ENCODE measurements at places on chromosomes 11 and 22.

GRCh38 chr11:90705661-90706060, 482.8 kb upstream of the CHORDC1 start:
- no peak for DNase-seq

DNA sequence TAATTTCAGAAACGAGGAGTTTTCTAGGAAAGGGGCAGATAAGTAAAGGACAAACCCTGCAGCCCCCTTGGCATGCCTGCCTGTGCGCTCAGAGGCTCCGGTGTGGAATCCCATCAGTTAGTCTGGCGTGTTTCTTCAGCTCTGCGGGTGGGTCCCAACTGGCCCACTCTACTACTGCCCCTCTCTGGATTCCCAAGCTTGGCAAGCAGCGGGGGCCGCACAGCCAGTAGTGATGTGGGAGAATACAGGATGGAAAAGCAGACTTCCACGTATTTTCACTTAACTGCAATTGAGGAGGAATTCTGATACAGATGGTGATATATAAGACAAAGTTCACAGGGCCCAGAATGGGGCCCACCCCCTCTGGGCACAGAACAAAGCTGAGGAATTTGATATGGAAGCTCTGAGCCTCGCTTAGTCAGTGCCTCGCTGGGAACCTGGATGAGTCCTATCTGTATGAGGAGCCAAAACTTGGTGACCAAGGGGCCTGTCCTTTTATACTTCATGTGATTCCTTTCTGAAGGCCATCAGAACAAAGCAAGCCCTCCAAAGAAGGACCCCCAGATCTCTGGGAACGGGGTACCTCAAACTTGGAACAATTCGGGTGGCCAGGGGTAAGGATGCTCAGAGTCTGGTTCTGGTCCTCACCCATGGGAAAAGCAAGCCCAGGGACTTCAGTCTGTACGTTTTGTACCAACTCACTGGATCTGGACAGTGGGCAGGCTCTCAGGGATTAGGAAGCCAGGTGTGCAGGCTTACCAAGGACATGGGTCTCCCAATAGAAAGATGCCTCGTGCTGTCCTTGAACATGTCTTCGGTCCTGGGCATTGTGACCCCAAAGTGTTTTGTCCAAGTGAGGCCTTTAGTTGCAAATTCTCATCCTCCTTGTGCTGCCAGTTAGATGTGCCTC, 26.0 kb downstream of the RELT start:
- DNase-seq, result no peak

GRCh38 chr22:43273902-43274484, 69.2 kb downstream of the SCUBE1 start:
- no peak for DNase-seq

- no peak for DNase-seq
Measured at GRCh38 chr22:44247923-44248892, 64.5 kb downstream of the SHISAL1 start.

DNA sequence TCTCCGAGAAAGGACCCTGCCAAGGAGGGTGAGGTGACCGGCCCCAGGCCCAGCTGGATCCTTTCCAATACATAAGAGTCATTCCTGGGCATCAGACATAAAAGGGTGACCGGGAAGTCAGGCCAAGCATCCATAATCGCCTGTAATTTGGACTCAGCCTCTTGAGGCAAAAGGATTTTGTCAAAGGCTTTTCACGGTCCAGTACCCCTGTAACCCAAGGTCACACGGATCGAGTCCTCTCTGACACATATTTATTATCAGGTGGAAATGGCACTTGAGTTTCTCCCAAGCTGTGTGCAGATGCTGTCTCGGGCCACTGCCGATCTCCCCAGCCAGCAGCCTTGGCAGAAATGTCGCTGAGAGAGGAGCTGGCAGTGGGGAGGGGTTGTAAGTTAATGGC, 556.5 kb downstream of the MN1 start:
- DNase-seq, result no peak

GRCh38 chr22:23248583-23248982, 68.3 kb downstream of the BCR start:
- no peak for DNase-seq

DNA sequence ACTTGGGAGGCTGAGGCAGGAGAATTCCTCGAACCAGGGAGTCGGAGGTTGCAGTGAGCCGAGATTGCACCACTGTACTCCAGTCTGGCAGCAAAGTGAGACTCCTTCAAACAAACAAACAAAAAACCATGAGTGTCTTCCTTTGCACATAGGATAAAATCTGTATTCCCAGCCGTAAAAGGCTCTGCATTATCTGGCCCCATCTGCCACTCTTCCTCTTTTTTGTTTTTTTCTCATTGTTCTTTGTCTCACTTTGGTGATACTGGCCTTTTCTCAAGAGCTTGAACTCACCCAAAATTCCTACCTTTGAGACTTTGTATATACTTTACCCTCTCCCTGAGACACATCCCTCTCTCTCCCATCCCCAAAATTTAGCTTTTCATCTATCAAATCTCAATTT, 17.6 kb downstream of the FDX1 start:
- DNase-seq, result no peak
